Heart right ventricle (tissue), 16 donors: ENCODE measurements at places on chromosomes 6 and 20. TPM values are rescaled to one million over a fixed set of nuclear protein-coding genes. Genes with fewer than 3 reads are reported as not detected.

The LY6G6F gene
- total RNA-seq = not detected

The ABHD12 gene
- total RNA-seq = 29.4 TPM

The LPA gene
- total RNA-seq = not detected

GRCh38 chr6:25960734-25961133 is 1.9 kb upstream of the TRIM38 start:
- no peak for DNase-seq

- DNase-seq = no peak
Measured at GRCh38 chr6:128327890-128328289, 192.5 kb downstream of the PTPRK start.

GRCh38 chr6:141464490-141464889 is 668.2 kb upstream of the GJE1 start:
- peak; percentile 21 for DNase-seq
